Naive thymus-derived CD4-positive, alpha-beta T cell (primary cell): ENCODE measurements at places on chromosomes 12 and 14. TPM values are rescaled to one million over a fixed set of nuclear protein-coding genes. Genes with fewer than 3 reads are reported as not detected.

GRCh38 chr12:1367331-1368291 lies 226.8 kb downstream of the FBXL14 start:
- no peak for DNase-seq
- H3K36me3 ChIP-seq: peaks cover 6% of the 10 kb centered on the region
- no peak overlapping the region for H3K27ac ChIP-seq
- no peak overlapping the region for H3K4me3 ChIP-seq
- H3K27me3 ChIP-seq: no peaks in the 10 kb centered on the region

- H3K27me3 ChIP-seq: no peaks in the 10 kb centered on the region
- H3K4me1 ChIP-seq: no peaks in the 10 kb centered on the region
- no peak overlapping the region for H3K27ac ChIP-seq
These were observed 56.7 kb downstream of the EPS8 start for GRCh38 chr12:15732341-15733061.

DNA sequence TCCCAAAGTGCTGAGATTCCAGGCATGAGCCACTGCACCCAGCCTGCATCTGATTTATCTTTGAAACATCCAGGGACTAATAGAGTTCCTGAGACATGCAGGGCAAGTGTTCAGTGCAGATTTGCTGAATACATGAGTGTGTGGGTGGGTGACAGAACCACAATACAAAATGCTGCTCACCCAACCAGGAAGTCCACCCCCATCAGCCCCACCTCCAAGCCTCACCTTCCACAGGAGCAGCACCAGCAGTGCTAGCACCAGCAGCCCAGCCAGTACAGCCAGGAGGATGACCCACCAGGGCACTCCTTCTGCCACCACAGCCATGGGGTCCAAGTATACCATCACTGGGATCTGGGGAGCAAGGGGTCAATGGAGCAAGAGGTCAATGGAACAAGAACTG lies 20.0 kb downstream of the ITGA7 start:
- H3K36me3 ChIP-seq: no peaks in the 10 kb centered on the region
- H3K4me1 ChIP-seq: no peaks in the 10 kb centered on the region
- H3K4me3 ChIP-seq: no peak overlapping the region
- no peak for DNase-seq
- H3K27ac ChIP-seq: no peak overlapping the region

DNA sequence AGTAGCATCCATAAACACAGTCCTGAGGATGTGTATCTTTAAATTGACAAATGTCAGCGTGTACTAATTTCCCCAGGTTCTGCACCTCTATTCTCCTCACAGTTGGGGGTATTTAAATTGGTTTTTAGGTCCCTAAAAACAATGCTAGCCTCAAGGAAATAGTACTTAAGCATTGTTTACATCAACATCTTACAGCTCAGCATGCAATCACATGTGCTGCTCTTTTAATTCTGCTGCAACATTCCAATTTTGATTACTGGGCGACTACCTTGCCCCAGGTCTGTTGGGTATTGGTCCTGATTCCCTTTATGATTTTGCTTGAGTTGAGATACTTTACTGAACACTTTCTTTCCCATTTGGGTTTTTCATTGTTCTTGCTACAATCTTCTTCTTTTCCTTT lies 616.6 kb downstream of the CCER1 start:
- H3K36me3 ChIP-seq: no peaks in the 10 kb centered on the region
- H3K27ac ChIP-seq: no peak overlapping the region
- no peak overlapping the region for H3K4me3 ChIP-seq
- DNase-seq: no peak
- no peaks in the 10 kb centered on the region for H3K27me3 ChIP-seq
- H3K4me1 ChIP-seq: no peaks in the 10 kb centered on the region

The TMEM30B gene
- total RNA-seq: 2.7 TPM

The KLRC4 gene
- total RNA-seq: 0.69 TPM

The HOXC11 gene
- not detected for total RNA-seq

The DNAL1 gene
- 6.5 TPM for total RNA-seq

The PZP gene
- total RNA-seq: not detected
